ENCODE measurements at places on chromosomes 5 and 9.

- no peak for DNase-seq
Measured at GRCh38 chr5:15388866-15389265, 111.1 kb upstream of the FBXL7 start.

DNA sequence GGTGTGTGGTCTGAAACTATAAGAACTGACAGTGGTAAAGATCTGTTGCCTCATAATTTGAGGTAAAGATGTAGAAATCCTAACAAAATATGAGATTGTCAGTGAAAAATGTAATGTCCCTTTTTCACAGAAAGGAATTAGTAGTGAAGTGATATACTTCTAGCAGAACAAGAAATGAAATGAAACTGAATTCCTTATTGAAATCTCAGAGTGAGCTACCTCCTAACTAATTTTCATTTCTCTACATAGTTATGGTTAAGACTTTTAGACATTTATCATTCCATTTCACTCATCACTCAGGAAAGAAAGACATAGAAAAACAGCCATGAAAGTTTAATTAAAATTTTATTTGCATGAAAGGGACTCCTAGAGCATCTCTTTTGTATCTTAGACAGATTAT is 48.7 kb downstream of the TMEM174 start:
- no peak for DNase-seq

DNA sequence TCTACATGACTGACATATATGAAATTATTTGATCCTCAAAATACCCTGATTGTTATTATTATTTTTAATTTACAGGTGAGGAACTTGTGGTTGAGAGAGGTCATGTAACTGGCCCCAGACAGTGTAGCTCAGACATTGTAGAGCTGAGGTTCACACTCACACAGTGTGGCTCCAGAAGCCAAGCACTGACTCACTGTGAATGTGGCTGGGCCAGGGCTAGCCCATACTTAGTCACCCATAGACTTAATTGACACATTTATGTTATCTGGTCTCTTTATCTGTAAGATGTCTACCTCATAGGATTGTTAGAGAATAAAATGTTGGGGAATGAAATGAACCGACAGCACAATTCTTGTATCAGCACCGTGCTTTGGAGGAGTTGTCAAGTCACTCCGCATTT is 24.9 kb upstream of the CCDC112 start:
- DNase-seq: no peak

GRCh38 chr5:139388198-139388821 is 1.4 kb downstream of the MZB1 start:
- DNase-seq: no peak

DNA sequence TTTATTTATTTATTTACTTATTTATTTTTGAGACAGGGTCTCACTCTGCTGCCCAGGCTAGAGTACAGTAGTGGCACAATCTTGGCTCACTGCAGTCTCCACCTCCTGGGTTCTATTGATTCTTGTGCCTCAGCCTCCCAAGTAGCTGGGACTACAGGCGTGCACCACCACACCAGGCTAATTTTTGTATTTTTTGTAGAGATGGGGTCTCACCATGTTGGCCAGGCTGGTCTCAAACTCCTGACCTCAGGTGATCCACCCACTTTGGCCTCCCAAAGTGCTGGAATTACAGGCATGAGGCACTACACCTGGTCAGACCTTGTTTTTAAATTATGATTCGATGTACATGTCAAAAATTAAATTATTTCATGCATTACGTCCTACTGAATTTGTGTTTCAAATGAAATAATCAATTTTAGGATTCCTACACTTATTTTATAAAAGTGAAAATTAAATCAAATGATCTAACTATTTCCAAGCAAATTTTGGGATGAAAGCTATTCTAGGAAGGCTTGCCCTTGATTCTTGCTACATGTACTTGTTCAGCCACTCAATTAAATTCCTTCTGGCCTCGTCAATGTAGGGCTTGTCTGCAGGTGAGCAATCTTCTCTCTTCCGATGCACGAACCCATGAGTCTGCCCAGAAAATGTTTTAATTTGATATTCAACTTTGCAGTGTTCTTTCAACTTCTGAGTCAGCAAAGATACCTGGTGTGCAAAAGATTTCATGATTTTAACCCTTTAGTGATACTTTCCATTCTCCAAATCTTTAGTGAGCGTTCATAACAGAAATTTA is 27.6 kb downstream of the CMBL start:
- DNase-seq: no peak

GRCh38 chr9:89880721-89881120 is 275.9 kb downstream of the GADD45G start:
- no peak for DNase-seq

GRCh38 chr5:174531782-174532191 is 192.6 kb upstream of the MSX2 start:
- DNase-seq: no peak

GRCh38 chr5:90022002-90022710 is 387.4 kb downstream of the CETN3 start:
- no peak for DNase-seq

GRCh38 chr9:113219969-113220368 is 1.1 kb downstream of the FKBP15 start:
- DNase-seq: no peak

- no peak for DNase-seq
Measured at GRCh38 chr9:16413509-16414016, 456.9 kb downstream of the BNC2 start.

DNA sequence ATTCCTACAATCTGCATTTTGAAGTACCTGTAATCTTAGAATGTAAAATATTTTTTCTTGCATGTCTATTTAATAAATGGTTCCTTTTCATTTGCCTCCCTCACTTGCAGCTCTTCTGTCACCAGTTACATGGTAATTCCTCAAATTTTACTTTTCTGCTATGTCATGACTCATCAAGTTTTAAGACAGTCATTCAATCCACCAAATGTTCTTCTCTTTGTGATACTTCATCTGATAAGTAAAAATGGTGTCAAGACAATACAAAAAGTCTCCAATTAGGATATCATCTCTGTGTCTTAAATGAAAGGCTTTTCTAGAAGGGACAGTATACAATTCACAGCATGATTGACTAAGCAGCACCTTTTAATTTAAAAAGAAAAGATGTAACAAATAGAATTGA is 104.9 kb upstream of the FTMT start:
- no peak for DNase-seq

- DNase-seq: no peak
Measured at GRCh38 chr5:28862137-28862859, 1823.9 kb upstream of the CDH9 start.
